Natural killer cell (primary cell): ENCODE measurements at places on chromosomes 7 and 10.
A peak's percentile ranks its signal among the peaks of the same experiment; 100 is the strongest.

DNA sequence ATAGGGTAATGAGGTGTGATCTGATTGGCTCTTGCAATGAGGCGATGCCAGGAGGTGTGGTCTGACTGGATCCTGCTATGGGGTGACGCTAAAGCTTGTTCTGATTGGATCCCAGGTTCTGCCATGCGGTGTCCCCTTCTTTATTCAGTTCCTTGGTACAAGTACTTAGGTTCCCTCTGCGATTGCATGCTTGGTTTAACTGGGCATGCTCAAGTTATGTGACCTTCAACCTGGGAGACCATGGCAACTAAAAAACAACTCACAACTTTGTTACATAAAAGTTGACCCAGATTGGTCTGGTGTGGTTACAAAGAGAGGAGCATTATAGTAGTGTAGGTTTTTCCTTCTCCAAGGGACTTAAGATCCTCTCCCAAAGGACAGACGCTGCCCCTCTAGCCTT is 49.5 kb upstream of the DNAJC1 start:
- DNase-seq, result no peak

- no peak for DNase-seq
Observed at GRCh38 chr7:23072922-23073321, 32.7 kb upstream of the KLHL7 start.

DNA sequence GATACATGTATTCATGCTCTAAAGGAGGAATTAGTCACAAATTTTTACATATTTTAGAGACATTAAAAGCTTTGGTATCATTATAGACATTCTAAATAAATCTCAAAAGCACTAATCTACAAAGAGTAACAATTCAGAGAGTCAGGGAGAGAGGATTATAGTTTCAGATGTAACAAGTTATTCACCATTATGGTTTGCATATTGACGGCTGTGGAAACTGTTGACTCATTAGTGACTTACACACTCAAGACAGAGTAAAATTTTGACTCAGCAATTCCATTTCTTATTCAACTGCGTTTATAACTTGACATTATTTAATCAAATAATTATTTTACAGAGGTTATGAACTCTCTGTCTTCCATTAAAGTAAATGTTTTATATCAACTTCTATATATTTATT is 95.4 kb upstream of the SEMA3C start:
- no peak for DNase-seq

DNA sequence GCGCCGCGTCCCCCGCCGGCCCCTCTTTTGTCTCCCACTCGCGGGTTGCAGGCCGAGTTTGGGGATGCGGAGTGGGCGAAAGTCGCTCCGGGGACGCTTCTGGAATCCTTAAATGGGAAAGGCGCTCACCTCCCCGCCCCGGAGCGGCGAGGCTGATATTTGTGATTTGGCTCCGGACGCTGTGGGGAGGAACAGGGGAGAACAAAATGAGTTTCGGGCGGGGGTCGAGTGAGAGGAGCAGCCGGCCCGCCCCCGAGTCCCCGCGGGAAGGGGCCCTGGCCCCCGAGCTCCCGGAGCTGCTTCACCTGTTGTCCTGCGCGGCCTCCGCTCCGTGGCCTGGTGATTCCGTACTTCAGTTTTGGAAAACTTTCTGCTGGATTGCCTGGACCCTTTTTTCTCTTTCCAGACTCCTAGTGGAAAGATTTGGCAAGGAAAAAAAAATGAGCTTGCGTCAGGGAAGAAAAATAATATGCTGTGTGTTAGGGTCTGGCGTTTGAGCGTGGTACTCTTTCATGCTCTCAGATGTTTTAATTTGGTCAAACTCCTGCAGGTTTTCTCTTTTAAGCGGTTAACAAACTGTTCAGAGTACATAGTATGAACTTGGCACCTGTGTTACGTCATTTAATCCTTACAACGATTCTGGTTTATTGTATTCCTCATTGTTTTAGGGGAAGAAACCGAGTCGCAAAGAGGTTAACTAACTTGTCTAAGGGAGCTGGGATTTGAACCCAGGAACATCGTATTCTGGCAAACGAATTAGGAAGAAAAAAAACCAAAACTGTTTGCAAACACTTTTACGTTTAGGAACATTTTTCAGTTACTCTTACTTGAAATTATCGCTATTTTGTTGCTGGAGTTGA is 924 bp downstream of the BMPR1A start:
- peak; percentile 30 for DNase-seq

GRCh38 chr7:157009170-157009777 is 1.2 kb downstream of the MNX1 start:
- no peak for DNase-seq

- DNase-seq, result no peak
Observed at GRCh38 chr7:103389263-103389662, 41.8 kb downstream of the PSMC2 start.

DNA sequence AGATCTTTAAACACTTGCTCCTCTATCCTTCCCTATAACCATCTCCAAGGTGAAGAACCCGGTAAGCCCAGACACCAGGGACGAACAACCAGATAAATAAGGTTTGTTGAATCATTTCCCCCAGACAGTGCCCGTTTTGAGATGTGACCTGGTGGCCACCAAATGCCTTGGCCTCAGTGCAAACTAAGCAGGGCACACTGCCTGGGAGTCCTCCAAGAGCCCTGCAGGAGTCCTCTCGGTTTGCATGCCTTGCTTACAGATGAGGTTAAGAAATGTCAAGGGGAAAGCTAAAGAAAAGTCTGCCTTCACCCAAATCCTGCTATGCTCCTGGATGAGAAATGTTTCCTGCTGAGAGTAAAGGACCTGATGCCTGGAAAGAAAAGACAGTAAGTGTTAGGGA is 31.6 kb downstream of the SLIT1 start:
- no peak for DNase-seq

GRCh38 chr7:38905056-38905759 is 3.8 kb downstream of the VPS41 start:
- DNase-seq, result no peak

DNA sequence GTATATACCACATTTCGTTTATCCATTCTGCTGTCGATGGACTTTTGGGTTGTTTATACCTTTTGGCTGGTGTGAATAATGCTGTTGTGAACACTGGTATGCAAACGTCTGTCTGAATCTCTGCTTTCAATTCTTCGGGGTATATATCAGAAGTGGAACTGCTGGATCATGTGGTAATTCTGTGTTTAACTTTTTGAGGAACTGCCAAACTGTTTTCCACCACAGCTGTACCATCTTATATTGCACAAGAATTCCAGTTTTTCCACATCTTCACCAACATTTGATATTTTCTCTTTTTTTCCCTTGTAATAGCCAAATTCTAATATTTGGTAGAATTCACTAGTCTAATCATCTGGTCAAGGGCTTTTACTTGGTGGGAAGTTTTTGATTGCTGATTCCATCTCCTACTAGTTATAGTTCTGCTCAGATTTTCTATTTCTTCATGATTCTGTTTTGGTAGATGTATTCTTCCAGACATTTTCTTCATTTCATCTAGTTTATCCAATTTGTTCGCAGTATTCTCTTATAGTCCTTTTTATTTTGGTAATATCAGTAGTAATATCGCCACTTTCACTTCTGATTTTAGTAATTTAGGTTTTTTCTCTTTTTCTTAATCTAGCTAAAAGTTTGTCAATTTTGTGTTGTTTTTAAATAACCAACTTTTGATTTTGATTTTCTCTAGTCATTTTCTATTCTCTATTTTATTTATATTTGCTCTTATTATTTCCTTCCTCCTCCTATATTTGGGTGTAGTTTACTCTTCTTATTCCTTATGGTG is 271.2 kb downstream of the ZEB1 start:
- no peak for DNase-seq

DNA sequence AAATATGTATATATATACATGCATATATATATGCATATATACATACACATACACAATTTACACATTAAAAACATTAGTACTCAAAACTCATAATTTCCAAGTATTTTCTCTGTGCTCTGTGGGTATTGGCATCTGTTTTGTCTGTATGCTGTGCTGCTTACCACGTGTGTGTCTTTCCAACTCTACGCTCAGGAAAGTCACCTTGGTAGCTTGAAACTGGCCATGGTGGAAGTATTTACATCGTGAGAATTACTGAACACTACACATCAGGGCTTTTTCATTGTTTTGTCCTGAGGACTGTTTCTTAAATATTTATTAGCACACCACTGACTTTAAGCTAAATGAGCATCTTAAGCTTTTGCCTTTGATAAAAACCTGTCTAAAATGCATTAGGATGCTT is 79.6 kb downstream of the CREM start:
- no peak for DNase-seq

GRCh38 chr7:22356701-22357310 is at the start of gene RAPGEF5:
Gene RAPGEF5 (minus strand): TSS chr7:22357154. CDS start chr7:22357060, 94 bp downstream.
- no peak for DNase-seq

- no peak for DNase-seq
Observed at GRCh38 chr7:135224027-135224426, 9.6 kb upstream of the STRA8 start.

- DNase-seq, result peak; percentile 37
Observed at GRCh38 chr10:104622598-104623209, 18.4 kb upstream of the SORCS3 start.

DNA sequence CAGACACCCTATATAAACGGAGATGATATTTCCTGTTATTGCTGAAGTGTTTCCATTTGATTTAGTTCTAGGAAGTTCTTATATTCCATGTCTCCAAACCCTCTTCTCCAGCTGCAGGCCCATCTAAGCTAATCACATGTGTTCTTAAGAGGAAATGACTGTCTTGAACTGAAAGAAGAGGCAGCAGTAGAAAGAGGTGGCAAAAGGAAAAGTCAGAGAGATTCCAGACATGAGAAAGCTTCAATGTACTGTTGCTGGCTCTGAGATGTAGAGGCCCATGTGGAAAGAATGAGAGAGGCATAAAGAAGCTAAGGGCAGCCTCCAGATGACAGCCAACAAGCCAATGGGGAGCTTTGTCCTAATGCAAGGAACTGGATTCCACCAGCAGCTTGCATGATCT is 287.2 kb downstream of the GFRA1 start:
- DNase-seq, result no peak

DNA sequence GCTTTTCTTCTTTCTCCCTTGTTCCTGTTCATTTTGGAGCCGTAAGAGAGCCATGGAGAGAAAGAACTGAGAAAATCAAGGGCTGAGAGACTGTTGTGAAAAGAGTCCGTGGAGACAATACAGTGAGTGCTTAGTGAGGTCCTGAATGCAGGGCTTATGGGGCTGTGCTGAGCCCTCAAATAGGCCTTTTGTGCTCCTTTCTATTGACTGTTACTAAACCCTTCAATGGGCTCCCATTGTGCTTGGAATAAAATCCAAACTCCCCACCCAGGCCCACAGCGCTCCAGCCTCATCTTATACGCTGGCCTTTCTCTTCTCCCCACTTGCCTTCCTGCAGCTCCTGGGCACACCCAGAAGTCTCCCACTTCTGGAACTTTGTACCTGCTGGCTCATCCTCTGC is 243.1 kb upstream of the HABP2 start:
- no peak for DNase-seq

GRCh38 chr10:132326344-132326889 is 5.6 kb upstream of the LRRC27 start:
- no peak for DNase-seq

- DNase-seq, result no peak
Observed at GRCh38 chr7:86786376-86786775, 142.7 kb downstream of the GRM3 start.

GRCh38 chr7:155362380-155363145 is 64.9 kb downstream of the INSIG1 start:
- DNase-seq, result no peak

- DNase-seq, result no peak
Observed at GRCh38 chr7:54186336-54186735, 355.8 kb upstream of the VSTM2A start.

DNA sequence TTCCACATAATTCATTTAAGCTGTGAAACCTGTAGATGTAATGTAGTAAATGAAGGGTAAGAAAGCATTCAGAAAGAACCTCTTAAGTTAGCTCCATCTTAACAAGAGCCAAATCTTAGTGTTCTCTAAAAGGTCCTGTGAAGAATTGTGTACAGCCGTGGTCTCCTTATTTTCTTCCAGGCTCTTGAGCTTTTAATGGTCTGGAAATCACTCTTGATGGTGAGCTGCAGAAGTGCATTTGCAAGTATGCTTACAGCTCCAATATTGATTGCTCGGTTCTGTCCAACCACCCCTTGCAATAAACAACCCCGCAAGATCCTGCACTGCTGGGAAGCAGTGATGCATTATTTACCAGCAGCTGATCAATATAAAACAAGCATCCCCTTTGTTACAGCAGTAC is 690.8 kb upstream of the FZD8 start:
- no peak for DNase-seq

- no peak for DNase-seq
Observed at GRCh38 chr10:5511885-5512280, 12.5 kb upstream of the CALML5 start.

- DNase-seq, result no peak
Observed at GRCh38 chr7:35513828-35514227, 181.1 kb downstream of the HERPUD2 start.

GRCh38 chr10:102150970-102151773 is 1.0 kb upstream of the NOLC1 start:
- DNase-seq, result no peak

- no peak for DNase-seq
Observed at GRCh38 chr7:157622408-157623205, 285.8 kb downstream of the DNAJB6 start.

DNA sequence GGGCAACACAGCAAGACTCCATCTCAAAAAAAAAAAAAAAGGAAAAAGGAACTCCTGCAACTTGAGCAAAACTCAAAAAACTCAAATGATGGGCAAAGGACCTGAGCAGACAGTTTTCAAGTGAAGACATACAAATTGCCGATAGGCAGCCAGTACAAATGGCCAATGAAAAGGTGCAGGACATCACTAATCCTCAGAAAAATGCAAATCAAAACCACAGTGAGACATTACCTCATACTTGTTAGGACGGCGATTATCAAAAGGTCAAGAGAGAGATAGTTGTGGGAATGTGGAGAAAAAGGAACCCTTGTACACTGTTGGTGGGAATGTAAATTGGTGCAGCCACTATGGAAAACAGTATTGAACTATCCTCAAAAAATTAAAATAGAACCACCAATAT is 16.8 kb downstream of the SVOPL start:
- no peak for DNase-seq

- DNase-seq, result no peak
Observed at GRCh38 chr7:106367664-106368063, 82.9 kb upstream of the NAMPT start.

- no peak for DNase-seq
Observed at GRCh38 chr7:47602272-47603004, 20.5 kb upstream of the TNS3 start.

GRCh38 chr10:92681306-92681834 is 8.4 kb upstream of the HHEX start:
- no peak for DNase-seq

DNA sequence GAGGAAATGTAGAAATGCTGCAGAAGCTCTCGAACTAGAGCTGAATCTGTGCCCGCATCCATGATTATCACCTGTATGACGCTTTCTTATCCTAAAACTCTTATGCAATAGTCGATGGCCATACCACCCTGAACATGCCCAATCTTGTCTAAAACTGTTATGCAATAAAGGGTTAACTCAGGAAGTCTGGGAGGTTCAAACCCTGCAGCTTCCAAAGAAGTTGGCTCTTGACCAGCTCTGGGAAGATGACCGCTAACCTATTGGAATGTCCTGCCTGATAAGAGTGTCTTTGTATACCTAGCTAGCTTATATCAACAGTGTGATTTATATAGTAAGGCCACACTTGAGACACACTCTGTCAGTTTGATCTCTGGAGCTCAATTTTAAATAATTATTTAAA is 3.4 kb upstream of the C10orf88 start:
- DNase-seq, result no peak

GRCh38 chr7:79292834-79293233 is 160.6 kb downstream of the MAGI2 start:
- no peak for DNase-seq
